ENCODE measurements at places on chromosomes 7 and 10. TPM values are rescaled to one million over a fixed set of nuclear protein-coding genes. Genes with fewer than 3 reads are reported as not detected.

The CFAP58 gene
- 0.15 TPM for polyA plus RNA-seq

The HMX3 gene
- not detected for polyA plus RNA-seq

The UCN3 gene
- not detected for polyA plus RNA-seq

The GPRIN2 gene
- not detected for polyA plus RNA-seq

The CALU gene
- 7.9 TPM for polyA plus RNA-seq

The GNGT1 gene
- polyA plus RNA-seq, result not detected

The TRIL gene
- polyA plus RNA-seq, result 0.33 TPM

The SPDYE18 gene
- 0.48 TPM for polyA plus RNA-seq

The CREB5 gene
- 4.1 TPM for polyA plus RNA-seq

The AKR1C4 gene
- polyA plus RNA-seq, result not detected

The CLEC5A gene
- polyA plus RNA-seq, result 0.27 TPM

The FKBP6 gene
- polyA plus RNA-seq, result 0.51 TPM

The MARVELD1 gene
- polyA plus RNA-seq, result 6.4 TPM

The TMEM168 gene
- polyA plus RNA-seq, result 6.7 TPM

The SPDYE8 gene
- polyA plus RNA-seq, result not detected

The FAM13C gene
- polyA plus RNA-seq, result 1.8 TPM

The HSPA14 gene
- polyA plus RNA-seq, result 14.0 TPM

The ATRNL1 gene
- polyA plus RNA-seq, result 0.80 TPM

The GLCCI1 gene
- polyA plus RNA-seq, result 9.1 TPM

The GPR85 gene
- polyA plus RNA-seq, result 1.8 TPM

The MUC3A gene
- polyA plus RNA-seq, result 0.29 TPM

The PGAM2 gene
- 2.6 TPM for polyA plus RNA-seq

The DUSP5 gene
- polyA plus RNA-seq, result 15.7 TPM

The CRYGN gene
- polyA plus RNA-seq, result 0.27 TPM

The NPSR1 gene
- polyA plus RNA-seq, result not detected

The SPDYE2B gene
- not detected for polyA plus RNA-seq

The ZNF365 gene
- 0.22 TPM for polyA plus RNA-seq

The OIT3 gene
- 3.8 TPM for polyA plus RNA-seq

The SMKR1 gene
- polyA plus RNA-seq, result 2.2 TPM

The GARIN1A gene
- 1.5 TPM for polyA plus RNA-seq

The MALRD1 gene
- polyA plus RNA-seq, result 0.11 TPM

The FAM25A gene
- polyA plus RNA-seq, result not detected

The PPP1R3C gene
- 1.6 TPM for polyA plus RNA-seq

The ABCA13 gene
- 0.10 TPM for polyA plus RNA-seq

Measured in spleen (tissue), 13 donors.